ENCODE measurements at places on chromosomes 11 and 22. TPM values are rescaled to one million over a fixed set of nuclear protein-coding genes. Genes with fewer than 3 reads are reported as not detected.

PRG2 gene
- total RNA-seq, result not detected

- peak; percentile 83 for DNase-seq
These were observed 18.7 kb upstream of the SCGB1D1 start for GRCh38 chr11:62171261-62171723.

GRCh38 chr11:116335078-116335477 is 437.7 kb downstream of the BUD13 start:
- DNase-seq, result no peak

DNA sequence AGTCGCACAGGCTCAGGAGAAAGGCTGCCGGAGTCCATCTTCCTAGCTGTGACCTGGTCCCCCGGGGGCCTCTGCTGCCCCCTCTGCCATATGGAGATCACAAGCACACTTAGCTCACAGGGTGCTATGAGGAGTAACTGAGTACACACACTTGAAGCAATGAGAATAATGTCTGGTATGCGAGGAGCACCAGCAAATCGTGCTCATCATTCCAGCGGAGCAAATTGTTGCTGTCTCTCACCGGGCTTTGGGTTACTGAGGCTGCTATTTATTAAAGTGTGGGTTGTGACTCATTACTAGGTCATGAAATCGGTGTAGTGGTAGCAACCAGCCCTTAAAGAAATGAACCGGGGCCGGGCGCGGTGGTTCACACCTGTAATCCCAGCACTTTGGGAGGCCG is 48.1 kb upstream of the EIF3D start:
- no peak for DNase-seq

DNA sequence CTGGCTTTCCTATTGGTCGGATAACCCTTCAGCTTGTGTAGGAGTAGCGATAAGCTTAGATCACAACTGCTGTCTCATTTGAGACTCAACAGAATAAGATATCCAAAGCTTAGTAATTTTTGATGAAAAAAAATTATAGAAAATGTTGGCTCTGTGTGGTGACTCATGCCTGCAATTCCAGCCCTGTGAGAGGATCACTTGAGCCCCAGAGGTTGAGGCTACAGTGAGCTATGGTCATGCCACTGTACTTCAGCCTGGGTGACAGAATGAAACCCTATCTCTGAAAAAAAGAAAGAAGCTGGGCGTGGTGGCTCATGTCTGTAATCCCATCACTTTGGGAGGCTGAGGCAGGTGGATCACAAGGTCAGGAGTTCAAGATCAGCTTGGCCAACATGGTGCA is 55.6 kb upstream of the RRM1 start:
- DNase-seq, result no peak

NFAM1 gene
- not detected for total RNA-seq

DNA sequence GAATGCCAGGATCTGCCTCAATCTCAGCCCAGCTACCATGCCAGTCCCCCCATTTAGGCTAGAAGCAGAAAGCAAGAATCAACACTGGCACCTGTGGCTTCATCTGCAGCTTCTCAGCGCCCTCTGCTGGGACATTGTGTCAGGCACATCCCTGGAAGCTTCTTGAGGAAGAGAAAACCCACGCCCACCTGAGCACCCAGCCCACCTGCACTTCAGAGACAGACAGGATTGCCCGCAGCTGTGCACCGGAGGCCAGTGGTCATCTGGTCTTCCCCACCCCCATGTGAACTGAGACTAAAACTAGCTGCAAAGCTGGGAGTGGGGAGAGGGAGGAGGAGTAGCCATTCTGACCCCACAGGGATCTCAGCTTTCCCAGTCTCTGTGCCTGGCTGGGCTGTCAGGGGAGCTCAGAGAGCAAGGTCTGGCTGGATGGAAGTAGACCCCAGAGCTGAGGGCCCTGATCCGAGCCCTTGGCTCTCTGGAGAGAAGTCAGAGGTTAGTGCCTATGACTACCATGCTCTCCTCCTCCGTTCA is 66.8 kb downstream of the FEZ1 start:
- peak; percentile 69 for DNase-seq

NCAPH2 gene
- total RNA-seq, result 22.2 TPM

DNA sequence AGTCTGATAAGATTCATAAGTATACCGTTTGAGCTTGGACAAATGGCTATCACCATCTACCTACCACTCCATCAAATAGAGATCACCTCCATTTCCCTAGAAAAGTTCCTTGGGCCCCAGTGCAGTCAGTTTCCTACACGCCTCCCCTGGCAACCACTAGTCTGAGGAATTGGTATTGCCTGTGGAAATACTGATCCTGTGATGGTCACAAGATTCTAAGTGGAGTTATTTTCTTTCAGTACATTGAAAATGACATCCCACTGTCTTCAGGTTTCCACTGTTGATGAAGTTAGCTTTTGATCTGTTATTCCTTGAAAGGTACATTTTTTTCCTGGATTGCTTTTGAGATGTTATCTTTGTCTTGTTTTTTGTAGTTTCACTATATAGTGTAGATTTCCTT is 4.6 kb upstream of the ACCSL start:
- no peak for DNase-seq

NLRP14 gene
- under 0.01 TPM for total RNA-seq

TRPC6 gene
- 27.6 TPM for total RNA-seq

CRACR2B gene
- total RNA-seq, result 12.1 TPM

FOLR2 gene
- total RNA-seq, result not detected

GRCh38 chr22:42817556-42817955 is 39.5 kb downstream of the ARFGAP3 start:
- DNase-seq, result no peak

DNA sequence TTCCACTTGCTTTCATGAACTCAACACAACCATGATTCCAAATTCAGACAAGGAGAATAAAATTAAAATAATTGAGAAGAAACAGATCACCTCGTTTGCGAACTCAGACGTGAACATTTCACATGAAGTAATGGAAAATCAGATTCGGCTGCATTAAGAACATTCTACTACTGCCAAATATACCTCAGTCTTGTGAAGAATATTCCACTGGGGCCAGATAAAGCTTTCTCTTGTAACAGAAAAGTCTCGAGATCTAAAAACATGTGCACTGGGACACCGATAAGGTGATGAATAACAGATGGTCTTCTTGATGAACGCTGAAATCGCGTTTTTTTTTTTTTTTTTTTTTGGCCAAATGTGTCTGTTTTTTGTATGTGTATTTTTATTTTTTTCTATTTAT is 761.1 kb downstream of the BRD1 start:
- no peak for DNase-seq

A4GALT gene
- 70.8 TPM for total RNA-seq

- no peak for DNase-seq
These were observed 605.7 kb downstream of the METTL15 start for GRCh38 chr11:28713850-28714249.

MRPL23 gene
- 94.5 TPM for total RNA-seq

OR4C12 gene
- total RNA-seq, result not detected

PTPRCAP gene
- 0.51 TPM for total RNA-seq

SYCE3 gene
- not detected for total RNA-seq

- DNase-seq, result no peak
These were observed 627 bp upstream of the PEX26 start for GRCh38 chr22:18077087-18077638.

CCDC15 gene
- 2.6 TPM for total RNA-seq

- DNase-seq, result no peak
These were observed 1.1 kb downstream of the CREB3L1 start for GRCh38 chr11:46278387-46279125.

DNA sequence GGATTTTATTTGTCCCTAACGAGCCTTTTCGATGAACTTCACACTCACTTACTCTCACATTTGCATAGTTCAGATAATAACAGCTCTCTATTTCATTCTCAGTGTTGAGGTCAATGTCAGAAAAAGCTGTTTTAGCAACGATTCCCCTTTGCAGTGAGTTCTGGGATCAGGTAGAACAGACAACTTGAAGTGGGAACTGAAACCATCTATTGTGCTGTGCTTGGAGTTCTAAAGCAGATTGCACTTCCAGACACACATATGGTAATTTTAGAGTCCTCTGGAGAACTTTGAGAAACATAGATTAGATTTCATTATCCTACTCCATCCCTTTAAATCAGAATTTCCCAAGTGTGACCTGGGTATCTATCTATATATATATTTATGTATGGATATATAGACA is 124.6 kb upstream of the BLID start:
- no peak for DNase-seq

DNA sequence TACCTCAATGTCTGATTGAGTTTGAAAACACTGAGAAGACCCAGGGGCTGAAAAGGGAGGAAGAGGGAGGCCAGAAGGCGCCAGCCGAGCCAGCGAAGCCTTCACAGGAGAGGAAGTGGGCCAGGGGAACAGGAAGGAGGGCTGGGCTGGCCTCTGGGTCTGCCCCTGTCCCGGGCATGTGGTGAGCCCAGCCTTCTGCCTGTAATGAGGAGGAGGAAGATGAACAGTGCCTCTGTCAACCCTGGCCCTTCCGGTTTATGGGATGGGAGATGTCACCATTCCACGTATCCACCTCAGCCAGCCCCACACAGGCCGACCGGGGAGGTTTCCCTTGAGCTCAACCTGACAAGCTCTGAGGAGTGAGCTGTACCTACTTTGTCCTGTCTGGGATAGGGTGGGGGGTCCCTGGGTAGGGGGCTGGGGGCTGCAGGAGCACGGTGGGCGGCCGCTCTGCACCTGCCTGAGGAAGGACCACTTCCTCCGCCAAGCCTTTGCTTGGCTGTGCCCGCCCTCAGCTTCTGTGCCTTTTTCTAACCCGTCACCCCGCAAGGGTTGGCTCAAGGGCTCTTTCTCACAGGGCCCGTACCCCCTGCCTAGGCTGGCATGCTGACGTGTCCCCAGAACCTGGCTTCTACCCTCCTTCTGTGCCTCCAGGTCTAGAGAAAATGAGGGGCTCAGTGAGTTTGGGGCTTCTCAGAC is 2.0 kb downstream of the PARVG start:
- no peak for DNase-seq

LRRC74B gene
- total RNA-seq, result not detected

- peak; percentile 21 for DNase-seq
These were observed 10.5 kb downstream of the YWHAH start for GRCh38 chr22:31954535-31955523.

DNA sequence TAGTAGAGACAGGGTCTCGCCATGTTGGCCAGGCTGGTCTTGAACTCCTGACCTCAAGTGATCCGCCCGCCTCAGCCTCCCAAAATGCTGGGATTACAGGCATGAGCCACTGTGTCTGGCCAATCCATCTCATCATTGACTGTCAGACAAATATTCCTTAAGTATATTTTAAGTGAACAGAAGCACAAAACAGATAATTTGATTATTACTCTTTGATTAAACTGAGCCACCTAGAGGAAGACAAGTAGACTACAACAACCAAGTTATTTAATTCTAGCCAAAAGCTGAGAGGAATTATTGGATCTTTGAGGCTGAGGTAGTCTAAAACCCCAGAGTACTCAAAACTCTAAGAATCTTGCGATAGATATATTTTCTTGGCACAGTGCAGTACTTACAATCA is 1.2 kb downstream of the ACRV1 start:
- DNase-seq, result no peak

- no peak for DNase-seq
These were observed 25.2 kb downstream of the GRAP2 start for GRCh38 chr22:39925909-39926679.

GRCh38 chr11:86262387-86262786 is 17.8 kb downstream of the EED start:
- DNase-seq, result no peak

GRCh38 chr11:107733518-107733917 is 21.7 kb upstream of the SLN start:
- DNase-seq, result no peak

DNA sequence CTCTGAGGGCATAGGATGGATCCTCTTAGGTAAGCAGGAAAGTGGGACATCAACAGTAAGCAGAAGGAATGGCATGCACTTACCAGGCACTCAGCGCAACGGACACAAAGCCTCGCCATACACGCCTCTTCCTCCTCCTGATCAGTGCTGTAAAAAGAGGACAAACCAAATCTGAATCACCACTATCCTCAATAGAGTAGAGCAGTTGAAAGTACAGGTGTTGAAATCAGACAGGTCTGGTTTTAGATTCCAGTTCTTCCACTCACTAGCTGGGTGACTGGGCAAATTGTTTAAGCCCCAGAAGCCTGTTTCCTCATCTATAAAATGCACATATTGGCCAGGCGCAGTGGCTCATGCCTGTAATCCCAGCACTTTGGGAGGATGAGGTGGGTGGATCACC is 8.6 kb upstream of the JAML start:
- DNase-seq, result no peak

- DNase-seq, result no peak
These were observed 329.9 kb downstream of the FAM181B start for GRCh38 chr11:82403640-82404305.

DNA sequence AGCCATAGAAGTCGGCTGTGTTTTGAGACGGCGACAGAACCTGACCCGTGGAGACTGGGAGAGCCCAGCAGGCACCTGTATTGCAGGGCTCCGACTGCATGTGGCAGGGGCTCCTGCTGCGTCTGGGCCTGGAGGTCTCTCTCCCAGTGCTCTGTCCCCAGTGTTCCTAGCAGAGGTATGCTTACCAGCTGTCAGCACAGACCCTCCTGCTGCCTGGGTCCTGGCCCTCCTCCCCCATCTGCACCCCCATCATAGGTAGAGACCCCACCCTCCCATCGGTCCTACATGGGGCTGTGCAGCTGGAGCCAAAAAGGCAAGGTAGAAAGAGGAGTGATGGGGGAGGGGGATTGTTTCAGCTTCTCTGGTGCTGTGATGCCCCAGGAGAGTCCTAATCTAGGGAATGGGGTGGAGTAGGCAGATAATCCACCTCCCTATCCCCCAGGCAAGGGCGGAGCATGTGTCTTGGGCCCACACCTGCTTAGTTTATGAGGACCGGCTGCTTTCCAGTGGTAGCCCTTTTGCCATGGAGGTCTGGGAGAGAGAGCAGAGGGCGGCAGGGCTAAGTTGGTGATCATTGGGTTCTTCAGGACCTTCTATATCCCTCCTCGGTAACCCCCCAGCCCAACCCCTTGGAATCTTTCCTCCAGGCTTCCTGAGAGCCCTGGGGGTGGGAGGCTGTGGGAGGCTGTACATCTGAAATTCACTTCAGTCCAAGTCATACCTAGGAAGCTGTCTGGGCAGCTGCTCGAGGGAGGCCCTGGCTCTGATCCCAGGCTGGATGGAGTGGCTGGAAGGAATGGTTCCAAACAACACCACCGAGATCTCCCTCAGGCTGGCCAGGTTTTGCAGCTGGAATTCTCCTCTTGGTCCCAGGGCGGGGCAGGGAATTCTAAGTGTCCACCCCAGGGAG is 5.3 kb downstream of the SLC7A4 start:
- DNase-seq, result no peak

DNA sequence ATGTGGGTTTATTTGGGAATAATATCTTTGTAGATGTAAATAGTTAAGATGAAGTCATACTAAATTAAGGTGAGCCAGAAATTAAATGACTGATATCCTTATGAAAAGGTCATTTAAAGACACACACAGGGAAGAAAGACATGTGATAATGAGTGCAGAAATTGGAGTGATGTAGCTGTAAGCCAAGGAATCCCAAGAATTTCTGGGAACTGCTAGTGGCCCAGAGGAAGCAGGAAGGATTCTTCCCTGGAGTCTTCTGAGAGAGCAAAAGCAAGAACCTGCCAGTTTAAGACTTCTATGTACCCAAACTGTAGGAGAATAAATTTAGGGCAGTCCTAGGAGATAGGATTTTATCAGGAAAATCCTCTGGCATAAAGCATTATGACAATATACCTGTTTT is 66.9 kb downstream of the LRRC4C start:
- no peak for DNase-seq

- DNase-seq, result peak; percentile 46
These were observed 132.7 kb upstream of the RCN1 start for GRCh38 chr11:31958076-31958735.

SYT12 gene
- under 0.01 TPM for total RNA-seq

C11orf86 gene
- total RNA-seq, result not detected

- no peak for DNase-seq
These were observed at the start of gene DGCR6 for GRCh38 chr22:18905540-18906409. Gene DGCR6 (plus strand): TSS chr22:18906320. CDS start chr22:18906375, 55 bp downstream.
